HT-29 (cell line): ENCODE measurements at places on chromosomes 16 and 17.
A peak's percentile ranks its signal among the peaks of the same experiment; 100 is the strongest.

DNA sequence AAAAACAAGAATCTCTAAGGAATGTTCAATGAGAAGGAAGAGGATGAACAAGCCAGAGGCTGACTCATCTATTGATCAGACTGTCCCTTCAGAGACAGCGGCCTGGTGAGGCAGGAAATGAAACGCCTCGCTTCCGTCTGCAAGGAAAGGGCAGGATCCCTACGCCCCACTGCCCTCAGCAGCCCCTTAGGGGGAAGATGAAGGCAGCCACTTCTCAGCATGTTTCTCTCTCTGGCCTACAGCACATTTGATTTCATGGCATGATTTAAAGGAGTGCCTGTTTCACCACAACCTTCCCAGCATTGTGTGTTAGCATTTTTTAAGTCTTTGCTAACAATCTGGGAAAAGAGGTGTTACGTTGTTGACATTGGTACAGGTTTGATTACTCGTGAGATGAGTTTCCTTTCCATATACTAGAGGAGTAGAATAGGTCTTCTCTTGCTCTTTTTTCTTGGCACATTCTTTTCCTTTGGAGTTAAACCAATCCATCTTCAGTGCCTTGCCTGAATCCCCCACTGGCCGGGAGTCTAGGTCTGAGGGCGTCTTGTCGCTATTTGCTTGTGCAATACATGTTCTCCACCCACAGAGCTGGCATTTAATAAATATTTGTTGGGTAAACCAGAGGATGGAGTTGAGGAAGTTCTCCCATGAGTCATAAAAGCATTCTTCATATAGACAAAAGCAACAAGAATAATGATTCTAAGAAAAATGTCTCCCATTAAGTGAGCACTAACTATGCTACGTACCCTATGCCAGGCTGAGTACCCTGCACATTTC, 47.4 kb downstream of the RBFOX3 start:
- DNase-seq: no peak

DNA sequence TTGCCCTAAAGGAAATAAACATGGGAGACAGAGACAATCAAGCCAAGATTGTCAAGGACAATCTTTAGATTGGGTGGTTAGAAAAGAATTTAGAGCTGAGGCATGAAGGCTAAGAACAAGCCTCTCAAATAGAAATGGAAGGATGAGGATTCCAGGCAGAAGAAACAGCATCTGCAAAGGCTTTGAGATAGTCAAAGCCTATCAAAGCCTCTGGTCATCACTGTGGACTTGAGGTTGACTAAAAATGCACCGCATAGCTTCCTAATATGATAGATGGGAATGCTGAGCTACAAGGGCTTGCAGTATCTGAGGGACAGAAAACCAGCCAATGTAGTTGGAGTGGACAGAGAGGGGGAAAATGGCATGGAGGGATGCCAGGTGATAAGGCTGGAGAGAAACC, 109.8 kb upstream of the FAM20A start:
- no peak for DNase-seq

GRCh38 chr17:82380860-82381702, 9.5 kb downstream of the UTS2R start:
- DNase-seq: no peak

GRCh38 chr17:18235743-18236256, 10.4 kb downstream of the LLGL1 start:
- DNase-seq: peak; percentile 65

GRCh38 chr16:8721336-8722024, 47.1 kb downstream of the ABAT start:
- no peak for DNase-seq

GRCh38 chr16:72635104-72635503, 412.8 kb downstream of the ZFHX3 start:
- DNase-seq: no peak
